ENCODE measurements at places on chromosomes 3 and 15.

GRCh38 chr15:32723171-32723948 lies 5.6 kb downstream of the GREM1 start:
- DNase-seq = no peak

- DNase-seq = no peak
Measured at GRCh38 chr3:181935915-181936314, 224.2 kb downstream of the SOX2 start.

- DNase-seq = no peak
Measured at GRCh38 chr3:161296814-161297213, 74.5 kb downstream of the SPTSSB start.

GRCh38 chr3:128338536-128339330 lies 128.0 kb downstream of the DNAJB8 start:
- DNase-seq = no peak

DNA sequence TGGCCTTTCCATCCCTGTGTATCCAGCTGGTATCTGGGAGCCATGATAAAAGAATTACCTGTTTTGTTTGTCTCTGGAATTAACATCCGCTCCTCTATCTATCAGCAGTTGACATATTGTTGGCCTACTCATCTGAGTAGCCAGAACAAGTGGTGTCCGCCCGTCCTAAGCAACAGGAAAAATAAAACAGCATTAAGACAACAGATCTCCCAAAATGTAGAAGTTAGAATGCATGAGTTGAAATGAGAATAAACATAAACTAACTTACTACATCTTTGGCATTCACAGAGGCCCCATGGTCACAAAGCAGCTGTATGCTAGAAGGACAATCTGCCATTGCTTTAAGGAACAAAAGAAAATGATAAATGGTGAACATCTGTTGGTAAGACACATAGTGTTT lies 75.9 kb downstream of the UACA start:
- no peak for DNase-seq

GRCh38 chr3:113064183-113064582 lies 73.4 kb downstream of the GTPBP8 start:
- DNase-seq = no peak

Measured in cortex of kidney (tissue), 1 donor.